ENCODE measurements at places on chromosomes 5 and 9.

GRCh38 chr9:108188976-108189375 is 666.8 kb downstream of the ACTL7B start:
- DNase-seq, result no peak

DNA sequence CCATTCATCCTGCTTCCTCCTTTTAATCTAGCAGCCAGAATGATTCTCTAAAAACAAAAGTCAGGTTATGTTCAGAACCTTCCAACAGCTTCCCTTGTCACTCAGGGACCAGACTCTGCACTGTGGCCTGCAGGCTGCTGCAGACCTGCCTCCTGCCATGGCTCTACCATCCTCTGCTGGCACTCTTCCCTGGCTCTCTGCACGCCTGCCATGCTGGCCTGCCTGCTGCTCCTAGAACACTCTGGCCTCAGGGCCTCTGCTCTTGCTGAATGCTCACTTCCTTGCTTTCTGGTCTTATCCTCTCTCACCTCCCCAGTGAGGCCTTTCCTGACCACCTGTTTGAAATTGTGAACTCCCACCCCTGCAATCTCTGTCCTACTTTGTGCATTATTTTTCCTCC is 149.4 kb downstream of the CD180 start:
- DNase-seq, result no peak

- no peak for DNase-seq
These were observed 238.1 kb downstream of the FBXL7 start for GRCh38 chr5:15737871-15738664.

GRCh38 chr5:135975122-135975521 is 20.3 kb upstream of the LECT2 start:
- DNase-seq, result no peak

- DNase-seq, result no peak
These were observed 1016.3 kb upstream of the SEMA6A start for GRCh38 chr5:117590944-117591343.

- DNase-seq, result no peak
These were observed 25.2 kb downstream of the TDRD7 start for GRCh38 chr9:97437051-97437600.

DNA sequence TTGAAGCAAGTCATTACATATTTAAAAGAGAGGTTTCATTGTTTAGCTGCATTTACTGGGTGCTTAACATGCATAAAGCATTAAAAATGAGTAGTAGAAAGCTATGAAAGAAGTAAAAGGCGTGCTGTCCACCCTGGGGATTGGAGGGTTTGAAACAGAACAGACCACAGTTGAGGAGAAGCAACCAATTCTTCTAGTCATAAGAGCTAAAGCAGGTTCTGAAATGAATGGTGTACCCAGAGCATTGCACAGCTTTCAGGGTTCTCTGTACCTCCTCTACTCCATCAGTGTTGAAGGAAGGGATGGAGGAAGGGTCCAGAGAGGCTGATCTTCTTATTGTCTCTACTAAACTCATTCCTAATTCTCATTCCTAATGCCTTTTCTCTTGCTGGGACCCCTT is 68.9 kb downstream of the SH3RF2 start:
- no peak for DNase-seq

DNA sequence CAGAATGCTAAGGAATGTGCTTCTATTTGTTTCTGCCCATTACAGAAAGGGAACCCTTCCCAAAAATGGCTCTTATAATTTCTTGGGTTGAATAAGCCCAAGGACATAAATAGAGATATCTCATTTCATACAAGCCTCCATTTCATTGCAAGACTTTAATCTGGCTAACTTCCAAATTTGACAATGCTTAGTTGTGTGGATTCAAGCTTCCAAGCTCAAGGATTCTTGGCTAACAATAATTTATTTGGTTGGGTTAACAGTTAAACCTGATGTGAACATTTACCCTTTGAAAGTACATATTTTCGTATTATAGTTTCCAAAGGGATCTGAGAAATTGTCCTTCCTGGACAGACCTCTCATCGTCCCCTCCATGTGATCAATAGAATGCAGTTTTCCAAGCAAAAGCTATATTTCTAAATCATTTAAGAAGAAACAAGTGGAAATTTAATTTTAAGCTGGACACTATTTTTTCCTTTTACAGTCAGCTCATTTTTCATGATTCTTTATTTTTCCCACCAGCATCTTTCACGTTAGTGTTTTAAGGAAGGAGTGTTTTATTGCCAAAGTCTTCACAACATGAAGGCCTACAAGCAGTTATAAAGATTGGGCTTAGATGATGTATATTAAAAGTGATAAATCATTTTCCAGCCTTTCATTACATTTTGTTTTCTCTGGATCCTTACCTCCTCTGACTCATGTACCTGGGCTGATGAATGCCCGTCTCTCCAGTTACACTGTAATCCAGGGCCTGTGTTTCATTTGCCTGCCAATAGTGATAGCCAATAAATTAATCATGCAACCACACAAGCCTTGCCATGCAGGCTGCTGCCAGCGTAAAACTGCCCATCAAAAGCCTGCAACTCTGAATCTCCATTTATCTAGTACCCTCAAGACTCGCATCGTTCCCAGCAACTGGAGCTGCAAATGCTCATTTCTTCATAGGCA is 176.7 kb downstream of the NTRK2 start:
- DNase-seq, result no peak

- no peak for DNase-seq
These were observed 24.9 kb downstream of the BTNL9 start for GRCh38 chr5:181064987-181065386.

- DNase-seq, result no peak
These were observed 42.9 kb downstream of the BNIP1 start for GRCh38 chr5:173187054-173187743.

- DNase-seq, result no peak
These were observed 468.6 kb downstream of the CDH18 start for GRCh38 chr5:19519448-19519847.

- DNase-seq, result no peak
These were observed 166.2 kb upstream of the KLF9 start for GRCh38 chr9:70580606-70581195.

GRCh38 chr9:81335879-81336421 is 353.4 kb downstream of the TLE1 start:
- no peak for DNase-seq
